Esophagus squamous epithelium (tissue), 5 donors: ENCODE measurements at places on chromosomes 12 and 14.

GRCh38 chr12:57237932-57238853 is 8.7 kb downstream of the SHMT2 start:
- no peak for DNase-seq

- no peak for DNase-seq
Observed at GRCh38 chr12:86249851-86250250, 6.3 kb downstream of the MGAT4C start.

- DNase-seq = no peak
Observed at GRCh38 chr14:88424573-88424972, 39.1 kb downstream of the SPATA7 start.

- no peak for DNase-seq
Observed at GRCh38 chr12:107026806-107027635, 40.1 kb upstream of the MTERF2 start.

- DNase-seq = no peak
Observed at GRCh38 chr14:74980731-74981461, 21.8 kb upstream of the EIF2B2 start.

- DNase-seq = no peak
Observed at GRCh38 chr12:130762319-130762675, 46.2 kb upstream of the RIMBP2 start.

DNA sequence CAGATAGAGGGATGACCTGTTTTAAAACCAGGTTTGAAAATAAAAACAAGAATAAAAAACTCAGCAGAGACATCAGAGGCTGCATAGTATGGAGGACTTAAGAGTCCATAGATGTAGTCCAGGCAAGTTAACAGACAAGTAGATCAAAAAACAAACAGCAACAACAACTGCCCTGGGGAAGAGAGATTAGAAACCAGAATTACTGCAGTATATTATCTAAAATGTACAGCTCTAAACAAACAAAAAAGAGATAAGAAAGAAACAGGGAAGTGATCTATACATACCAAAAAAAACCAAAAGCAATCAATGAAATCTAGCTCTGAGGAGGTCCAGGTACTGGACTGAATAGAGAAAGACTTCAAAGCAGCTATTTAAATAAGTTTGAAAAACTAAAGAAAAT is 48.8 kb downstream of the ACSM4 start:
- DNase-seq = no peak

GRCh38 chr12:57811028-57811755 is 7.3 kb downstream of the AVIL start:
- DNase-seq = no peak

DNA sequence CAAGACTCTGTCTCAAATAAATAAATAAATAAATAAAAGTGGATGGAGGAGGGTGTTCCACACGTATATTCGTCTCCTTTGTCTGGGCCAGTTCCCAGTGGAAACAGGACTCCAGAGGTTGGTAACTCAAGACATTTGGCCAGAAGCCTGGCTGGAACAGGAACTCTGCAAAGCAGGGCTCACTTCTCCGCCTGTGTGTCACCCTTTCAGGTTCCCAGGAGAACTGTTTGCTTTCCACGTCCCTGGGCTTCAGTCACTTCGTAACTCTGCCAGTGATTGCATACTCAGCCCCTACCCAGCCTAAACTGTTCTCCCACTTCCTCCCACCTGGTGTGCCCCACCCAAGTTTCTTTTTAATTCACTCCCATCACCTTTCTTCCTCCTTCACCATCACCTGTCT is 7.0 kb upstream of the UBE2N start:
- no peak for DNase-seq

GRCh38 chr14:52850451-52850909 is 59.1 kb upstream of the GNPNAT1 start:
- no peak for DNase-seq

GRCh38 chr14:84006643-84007155 is 1523.2 kb upstream of the FLRT2 start:
- no peak for DNase-seq

GRCh38 chr14:55744321-55744720 is 164.3 kb downstream of the KTN1 start:
- DNase-seq = no peak

GRCh38 chr14:20482382-20482781 is 13.2 kb downstream of the PNP start:
- DNase-seq = no peak

DNA sequence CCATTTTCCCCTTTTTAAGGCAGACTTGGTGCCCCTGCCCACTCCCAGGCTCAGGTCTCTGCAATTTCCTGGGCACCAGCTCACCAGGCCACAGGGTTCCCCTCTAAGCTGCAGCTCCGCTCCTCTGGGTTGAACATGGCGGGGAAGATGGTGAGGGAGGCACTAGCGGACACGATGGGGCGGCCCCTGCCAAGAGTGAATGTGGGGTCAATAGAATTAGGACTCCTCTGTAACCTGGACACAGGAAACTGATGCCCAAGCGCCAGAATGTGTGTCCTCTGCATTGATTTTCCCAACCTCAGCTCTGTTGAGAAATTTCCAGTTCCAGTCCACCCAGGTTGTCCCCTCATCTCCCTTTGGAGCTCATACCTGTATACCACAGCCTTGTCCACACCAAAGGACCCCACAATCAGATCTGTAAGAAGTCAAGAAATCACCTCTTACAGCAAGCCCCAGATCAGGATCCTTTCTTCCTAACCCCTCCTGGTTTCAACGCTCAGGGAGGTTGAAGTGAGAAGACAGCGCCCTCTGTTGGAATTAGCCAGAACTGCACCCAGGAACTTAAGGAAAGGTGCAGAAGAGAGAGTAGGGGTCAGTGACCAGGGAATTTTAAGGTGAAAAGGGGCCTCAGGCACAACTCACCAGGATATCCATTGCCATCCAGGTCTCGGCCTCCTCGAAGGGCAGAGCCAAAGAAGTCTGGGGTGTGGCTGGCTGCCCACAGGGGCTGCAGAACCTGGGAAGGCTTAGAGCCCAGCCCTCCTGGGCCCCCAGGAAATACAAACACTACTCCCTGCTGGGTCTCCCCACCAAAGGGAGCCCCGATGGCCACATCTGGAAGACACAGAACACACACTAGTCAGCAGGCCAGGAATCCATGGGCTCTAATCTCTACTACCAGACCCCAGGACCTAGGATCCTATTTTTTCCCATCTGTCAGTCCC is 14.7 kb downstream of the ITGA5 start:
- no peak for DNase-seq

GRCh38 chr14:106302661-106303060 is 776.3 kb downstream of the TMEM121 start:
- DNase-seq = no peak

DNA sequence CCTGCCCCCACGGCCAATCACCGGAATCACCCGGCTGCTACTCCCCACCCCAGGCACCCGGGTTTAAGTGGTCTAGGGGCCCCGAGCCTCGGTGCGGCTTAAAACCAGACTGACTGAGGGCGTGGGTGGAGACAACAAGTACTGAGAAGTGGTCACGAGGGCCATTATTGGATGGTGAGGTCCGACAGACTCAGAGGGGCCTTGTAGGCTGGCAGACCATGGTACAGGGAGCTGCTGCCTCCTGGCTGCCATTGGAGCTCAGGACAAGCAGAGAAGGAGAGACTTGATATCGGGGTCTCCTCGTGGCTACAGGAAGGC is 54.1 kb downstream of the FBRSL1 start:
- DNase-seq = no peak

- DNase-seq = no peak
Observed at GRCh38 chr12:89858718-89859117, 150.1 kb upstream of the ATP2B1 start.

DNA sequence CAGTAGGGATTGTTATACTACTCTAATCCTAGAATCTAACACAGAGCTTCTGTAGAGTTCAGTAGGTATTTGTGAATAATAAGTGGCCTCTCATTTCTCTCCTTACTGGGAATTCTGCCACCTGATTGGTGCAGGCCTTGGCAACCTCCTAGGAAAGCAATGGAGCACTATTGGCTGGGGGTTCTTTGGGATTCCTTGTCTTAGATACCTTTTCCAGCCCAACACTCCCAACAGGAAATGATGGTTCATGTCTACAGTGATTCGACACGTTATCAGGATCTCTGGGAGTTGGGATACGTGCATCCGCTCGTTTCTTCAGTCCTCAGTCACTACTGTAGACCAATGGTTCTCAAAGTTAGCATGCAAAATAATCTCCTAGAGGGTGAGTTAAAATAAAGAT is 67.4 kb downstream of the ELK3 start:
- no peak for DNase-seq

DNA sequence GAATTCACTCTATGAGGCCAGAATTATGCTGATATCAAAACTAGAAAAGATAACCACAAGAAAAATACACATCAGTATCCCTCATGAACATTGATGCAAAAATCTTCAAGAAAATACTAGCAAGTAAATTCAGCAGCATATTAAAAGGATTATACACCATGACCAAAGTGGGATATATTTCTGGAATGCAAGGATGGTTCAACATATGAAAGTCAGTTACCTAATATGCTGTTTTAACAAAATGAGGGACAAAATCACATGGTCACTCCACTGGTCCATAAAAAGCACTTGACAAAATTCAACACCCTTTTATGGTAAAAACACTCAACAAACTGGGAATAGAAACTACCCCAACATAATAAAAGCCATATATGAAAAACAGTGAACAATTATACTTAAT is 40.3 kb downstream of the TECPR2 start:
- DNase-seq = no peak

DNA sequence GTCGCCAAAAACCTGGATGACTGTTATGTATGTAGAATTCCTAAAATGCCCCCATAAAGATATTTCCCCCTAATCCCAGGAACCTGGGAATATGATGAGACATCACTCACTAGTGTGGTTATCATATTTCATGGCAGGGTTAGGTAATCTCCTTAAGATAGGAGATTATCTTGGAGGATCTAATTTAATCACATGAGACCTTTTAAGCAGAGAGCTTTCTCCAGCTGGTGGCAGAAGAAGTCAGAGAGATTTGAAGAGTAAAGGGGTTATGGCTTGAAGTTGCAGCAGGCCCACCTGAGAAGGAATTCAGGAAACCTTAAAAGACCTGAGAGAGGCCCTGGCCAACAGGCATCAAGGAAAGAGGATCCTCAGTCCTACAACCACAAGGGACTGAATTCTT is 53.6 kb downstream of the DYRK2 start:
- DNase-seq = no peak

GRCh38 chr12:54173066-54173726 is 15.6 kb downstream of the SMUG1 start:
- no peak for DNase-seq

DNA sequence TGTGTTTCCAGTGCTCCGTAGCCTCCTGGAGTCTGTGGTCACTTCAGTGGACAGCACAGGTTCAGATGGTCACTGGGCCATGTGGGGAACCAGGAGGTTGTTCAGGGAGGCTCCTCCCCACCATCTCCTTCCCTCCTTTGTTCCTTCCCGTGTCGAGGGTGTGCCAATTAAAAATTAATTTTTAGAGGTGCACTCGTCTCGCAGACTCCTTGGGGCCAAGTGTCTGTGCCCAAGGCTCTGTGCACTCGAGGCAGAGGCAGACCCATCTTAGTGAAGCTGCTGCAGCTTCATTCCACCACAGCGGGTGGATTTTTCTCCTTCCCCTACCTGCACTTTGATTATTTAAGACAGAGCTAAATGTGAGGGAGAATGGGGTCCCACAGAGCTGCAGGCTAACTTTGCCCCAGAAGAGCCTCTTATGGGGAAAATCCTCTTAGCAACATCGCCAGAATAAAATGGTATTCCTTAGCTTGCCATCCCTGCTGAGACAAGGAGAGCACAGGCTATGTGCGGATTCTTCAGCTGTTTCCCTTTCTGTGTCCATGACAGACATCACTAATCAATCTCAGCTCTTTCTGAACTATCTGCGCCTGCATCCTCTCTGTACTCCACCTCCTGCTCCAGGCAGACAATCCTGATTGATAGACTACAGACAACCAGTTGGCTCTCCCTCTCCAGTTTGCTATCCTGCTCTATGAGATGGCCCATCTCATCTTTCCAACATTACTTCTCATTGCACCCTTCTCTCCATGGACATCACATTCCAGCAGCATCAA is 159.5 kb downstream of the VRK1 start:
- DNase-seq = no peak

- no peak for DNase-seq
Observed at GRCh38 chr12:24697769-24698168, 251.1 kb downstream of the BCAT1 start.

DNA sequence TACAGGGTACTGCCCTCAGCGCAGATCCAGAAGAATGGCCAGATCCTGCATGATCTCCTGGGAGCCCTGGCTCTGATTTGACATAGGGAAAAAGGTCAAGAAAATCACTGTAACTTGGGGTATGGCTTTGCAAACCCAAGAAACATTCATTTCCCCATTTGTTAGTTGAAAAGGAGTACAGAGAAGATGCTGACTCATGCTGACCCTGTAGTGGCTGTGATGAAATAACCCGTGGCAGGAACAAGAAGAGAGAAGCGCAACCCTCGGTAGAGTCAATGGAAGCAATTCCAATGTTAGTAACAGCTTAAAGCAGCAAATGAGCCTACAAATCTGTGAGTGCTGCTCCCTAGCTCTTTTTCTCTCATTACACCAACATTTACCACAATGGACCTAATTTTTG is 281.6 kb upstream of the NPAS3 start:
- no peak for DNase-seq

- no peak for DNase-seq
Observed at GRCh38 chr12:52256584-52256935, 17.9 kb upstream of the KRT86 start.

DNA sequence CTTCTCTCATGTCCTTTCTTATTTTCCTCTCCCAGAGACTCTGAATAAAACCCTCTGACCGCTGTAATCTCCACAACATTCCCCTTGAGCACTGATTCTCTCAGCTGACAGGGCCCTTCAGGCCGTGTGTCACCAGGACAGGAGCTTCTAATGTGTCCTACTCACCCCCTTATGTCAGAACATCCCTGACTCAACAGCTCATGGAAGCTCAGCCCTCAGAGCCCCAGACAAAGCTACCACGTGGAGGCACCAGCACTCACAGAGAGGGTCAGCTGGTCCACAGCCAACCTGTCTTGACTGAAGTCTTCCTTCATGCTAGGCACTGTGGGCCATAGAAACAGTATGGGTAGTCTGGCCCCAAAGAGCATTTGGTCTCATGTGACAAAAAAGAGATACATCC is 49.8 kb downstream of the SMUG1 start:
- DNase-seq = no peak

- DNase-seq = no peak
Observed at GRCh38 chr14:72123755-72124154, 191.5 kb downstream of the RGS6 start.
